ENCODE measurements at places on chromosomes 2 and 18.

- no peak for DNase-seq
These were observed 98.8 kb downstream of the TNS1 start for GRCh38 chr2:217903859-217904613.

GRCh38 chr18:13726972-13727331, 479 bp downstream of the RNMT start:
- peak; percentile 83 for DNase-seq

DNA sequence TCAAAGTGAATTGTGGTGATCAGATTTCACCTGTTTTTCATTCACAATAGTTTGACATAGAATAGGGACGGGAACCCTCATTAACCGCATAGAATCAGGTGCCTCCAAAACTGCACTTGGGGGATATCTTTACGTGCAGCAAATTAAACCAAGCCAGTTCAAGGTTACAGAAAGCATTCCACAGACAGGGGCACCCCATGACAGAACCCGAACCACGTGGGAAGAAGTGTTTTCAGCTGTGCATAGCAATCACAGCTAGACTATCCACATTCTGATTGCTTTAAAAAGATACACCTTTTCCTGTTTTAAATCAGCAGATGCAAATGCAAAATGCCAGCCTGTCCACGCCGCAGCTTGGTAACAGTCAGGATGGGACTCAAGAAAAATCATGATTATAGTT, 205.8 kb downstream of the ANAPC1 start:
- DNase-seq: no peak

DNA sequence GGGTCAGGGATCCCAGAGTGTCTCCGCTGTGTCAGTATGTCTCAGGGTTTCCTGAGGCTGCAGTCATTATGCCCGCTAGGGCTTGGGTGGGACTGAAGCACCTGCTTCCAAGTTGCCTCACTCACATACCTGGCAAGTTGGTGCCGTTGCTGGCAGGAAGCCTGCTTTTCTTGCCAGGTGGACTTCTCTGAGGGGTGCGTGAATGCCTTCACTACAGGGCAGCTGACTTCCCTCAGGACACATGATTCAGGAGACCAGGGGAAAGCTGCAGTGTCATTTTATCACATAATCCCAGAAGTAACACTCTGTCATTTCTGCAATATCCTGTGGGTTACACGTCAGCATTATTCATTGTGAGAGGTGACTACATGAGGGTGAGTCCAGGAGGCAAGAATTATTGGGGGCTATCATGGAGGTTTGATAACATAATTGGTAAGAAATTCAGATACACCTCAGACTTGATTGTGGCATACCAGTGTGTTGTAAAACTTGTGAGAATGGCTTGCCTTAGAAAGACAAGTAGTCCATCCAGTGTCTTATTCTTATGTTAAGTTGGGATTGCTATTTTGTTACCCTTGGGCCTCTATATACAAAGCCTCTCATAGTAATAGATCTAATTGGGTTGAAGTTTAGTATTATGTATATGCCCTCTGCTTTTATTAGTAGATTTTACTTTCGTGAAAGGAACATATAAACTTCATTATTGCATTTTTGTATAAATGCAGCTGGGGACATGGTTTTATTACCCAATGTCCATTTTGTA, 44.1 kb downstream of the NEDD4L start:
- peak; percentile 64 for DNase-seq

- no peak for DNase-seq
These were observed 61.8 kb upstream of the SLC66A3 start for GRCh38 chr2:11093467-11093866.

DNA sequence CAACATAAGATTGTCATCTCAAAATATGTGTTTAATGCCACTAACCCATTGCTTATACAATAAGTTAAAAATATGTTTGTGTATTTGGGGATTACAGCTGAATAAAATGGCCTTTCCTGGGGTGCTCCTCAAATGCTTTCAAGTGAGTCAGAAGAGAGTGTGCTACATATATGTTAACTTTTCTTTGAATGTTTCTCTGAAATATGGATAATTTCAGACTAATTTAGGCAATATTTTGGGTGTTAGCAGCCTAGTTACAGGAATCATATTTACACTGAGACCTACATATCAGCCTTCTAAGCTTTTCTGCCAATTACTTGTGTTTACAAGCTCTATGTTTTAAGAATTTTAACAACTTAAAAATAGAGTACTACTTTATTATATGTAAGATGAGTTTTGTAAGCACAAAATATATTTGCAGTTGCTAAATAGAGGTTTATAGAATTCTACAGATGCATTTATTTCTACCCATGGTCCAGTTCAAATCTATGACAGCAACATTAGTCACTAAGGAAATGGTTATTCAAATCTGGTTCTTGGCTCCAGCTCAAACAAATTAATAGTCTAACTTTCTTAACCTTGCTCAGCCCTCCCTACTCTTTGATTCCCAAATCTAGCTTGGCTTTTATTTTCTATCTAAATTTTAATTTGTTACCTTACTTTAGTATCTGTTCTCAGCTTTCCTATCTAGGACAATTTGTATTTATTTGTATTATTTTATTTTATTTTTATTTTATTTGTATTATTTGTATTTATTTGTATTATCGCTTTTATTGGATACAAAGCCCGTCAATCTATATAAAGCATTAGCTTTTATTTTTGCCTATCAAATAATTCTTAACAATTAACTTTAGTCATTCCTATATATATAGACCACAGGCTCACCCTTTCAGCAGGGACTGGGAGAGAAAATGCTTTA, 48.9 kb downstream of the FSIP2 start:
- DNase-seq: no peak

GRCh38 chr2:85503168-85503850, 35.7 kb upstream of the MAT2A start:
- DNase-seq: peak; percentile 47

- DNase-seq: peak; percentile 80
These were observed 63.3 kb upstream of the GALNT5 start for GRCh38 chr2:157194097-157194688.

- peak; percentile 51 for DNase-seq
These were observed 242.7 kb upstream of the MYT1L start for GRCh38 chr2:2573658-2574293.

DNA sequence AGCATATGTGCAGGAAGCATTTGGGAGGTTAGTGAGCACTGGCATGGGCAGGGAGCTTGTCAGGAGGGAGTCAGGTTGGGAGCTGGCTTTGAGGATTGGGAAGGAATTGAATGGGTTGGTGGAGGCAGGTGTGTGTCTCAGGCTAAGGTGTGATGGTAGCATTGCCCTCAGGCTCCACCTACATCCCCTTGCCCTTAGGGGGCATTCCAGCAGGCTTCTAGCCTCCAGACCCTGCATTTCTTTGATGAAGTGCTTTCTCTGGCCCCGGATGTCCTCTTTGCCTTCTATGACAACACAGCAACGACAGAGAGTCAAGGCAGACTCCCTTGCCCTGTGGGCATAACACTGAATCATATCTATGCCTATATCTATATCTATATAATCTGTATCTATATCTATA, 13.5 kb downstream of the RHBDD1 start:
- DNase-seq: no peak

GRCh38 chr2:146003337-146003736, 1483.4 kb upstream of the ZEB2 start:
- no peak for DNase-seq

- no peak for DNase-seq
These were observed 421 bp upstream of the CNTNAP5 start for GRCh38 chr2:124024561-124025170.

DNA sequence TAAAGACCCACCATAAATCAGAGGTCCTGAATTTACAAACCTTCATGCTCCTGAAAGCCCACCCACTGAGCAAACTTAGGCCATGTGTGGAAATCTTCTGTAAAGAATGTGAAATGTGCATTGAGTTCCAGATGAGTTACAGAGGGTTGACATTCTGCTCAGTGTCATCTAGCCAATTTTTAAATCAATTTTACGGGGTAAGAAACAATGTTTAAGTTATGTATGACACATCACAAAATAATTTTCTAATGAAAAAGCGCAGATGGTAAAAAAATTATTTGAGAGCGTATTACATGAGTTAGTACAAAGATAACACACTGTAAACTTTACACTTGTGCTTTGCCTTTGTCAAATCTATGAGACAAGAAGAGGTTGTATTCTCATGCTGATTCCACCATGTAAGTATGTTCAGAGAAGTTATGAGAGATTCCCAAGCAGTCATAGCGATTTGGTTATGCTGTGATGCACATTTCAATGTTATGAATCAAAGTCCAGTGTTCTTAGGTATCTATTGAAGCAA, 446.3 kb downstream of the ADCYAP1 start:
- no peak for DNase-seq

DNA sequence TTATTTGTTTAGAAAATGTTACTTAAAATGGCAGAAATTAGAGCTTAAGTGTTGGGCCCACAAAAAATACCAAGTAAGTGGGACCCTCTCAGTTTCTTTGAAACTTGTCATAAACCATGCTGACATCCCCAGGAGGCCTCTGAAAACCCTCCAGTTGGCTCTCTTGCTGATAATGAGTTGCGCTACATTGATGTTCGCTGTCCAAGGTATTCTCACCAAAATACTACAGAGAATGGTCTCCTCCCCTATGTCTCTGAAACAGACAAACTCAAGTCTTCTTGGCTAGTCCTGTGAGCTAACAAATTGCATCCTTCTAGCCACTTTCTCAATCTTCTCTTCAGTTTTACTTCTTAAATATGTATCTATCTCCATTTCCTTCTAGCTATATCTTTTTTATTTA, 669.4 kb downstream of the IRS1 start:
- no peak for DNase-seq

GRCh38 chr2:60499651-60500265, 53.7 kb downstream of the BCL11A start:
- no peak for DNase-seq

GRCh38 chr18:53380063-53380639, 844.3 kb downstream of the MBD2 start:
- DNase-seq: peak; percentile 10
